ENCODE measurements at places on chromosomes 5 and 9.
A peak's percentile ranks its signal among the peaks of the same experiment; 100 is the strongest.

GRCh38 chr9:126373241-126373640, 46.6 kb downstream of the MVB12B start:
- no peak for DNase-seq

GRCh38 chr9:93698140-93698908, 121.9 kb downstream of the PHF2 start:
- no peak for DNase-seq

- no peak for DNase-seq
These were observed 7.3 kb upstream of the S1PR3 start for GRCh38 chr9:88983865-88984542.

GRCh38 chr9:21473236-21473635, 8.9 kb downstream of the IFNE start:
- no peak for DNase-seq

DNA sequence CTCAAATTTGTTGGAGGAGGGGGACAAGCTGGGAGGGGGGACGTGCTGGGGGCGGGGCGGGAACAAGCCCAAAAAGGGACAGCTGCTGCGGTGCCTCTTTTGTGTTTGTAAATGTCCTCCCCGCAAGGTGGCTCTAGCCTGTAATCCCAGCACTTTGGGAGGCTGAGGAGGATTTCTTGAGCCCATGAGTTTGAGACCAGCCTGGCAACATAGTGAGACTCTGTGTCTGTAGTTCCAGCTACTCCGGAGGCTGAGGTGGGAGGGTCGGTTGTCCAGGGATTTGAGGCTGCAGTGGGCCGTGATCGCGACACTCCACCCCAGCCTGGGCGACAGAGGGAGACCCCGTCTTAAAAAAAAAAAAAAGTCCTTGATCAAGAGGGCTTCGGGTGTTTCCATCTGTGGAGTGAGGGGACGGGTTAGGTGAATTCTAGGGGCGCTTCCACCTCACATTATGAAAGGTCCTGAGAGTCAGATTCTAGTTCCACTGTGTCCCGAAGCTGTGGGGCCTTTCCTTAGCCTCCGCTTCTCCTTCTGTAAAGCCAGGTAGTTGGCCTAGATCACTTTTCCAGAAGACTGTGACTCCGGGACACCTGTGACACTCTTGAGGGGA, 779 bp upstream of the CTNNA1 start:
- DNase-seq: peak; percentile 5

GRCh38 chr5:126446498-126447224, 23.5 kb downstream of the GRAMD2B start:
- no peak for DNase-seq

GRCh38 chr9:134698587-134699342, 57.2 kb downstream of the COL5A1 start:
- peak; percentile 38 for DNase-seq

DNA sequence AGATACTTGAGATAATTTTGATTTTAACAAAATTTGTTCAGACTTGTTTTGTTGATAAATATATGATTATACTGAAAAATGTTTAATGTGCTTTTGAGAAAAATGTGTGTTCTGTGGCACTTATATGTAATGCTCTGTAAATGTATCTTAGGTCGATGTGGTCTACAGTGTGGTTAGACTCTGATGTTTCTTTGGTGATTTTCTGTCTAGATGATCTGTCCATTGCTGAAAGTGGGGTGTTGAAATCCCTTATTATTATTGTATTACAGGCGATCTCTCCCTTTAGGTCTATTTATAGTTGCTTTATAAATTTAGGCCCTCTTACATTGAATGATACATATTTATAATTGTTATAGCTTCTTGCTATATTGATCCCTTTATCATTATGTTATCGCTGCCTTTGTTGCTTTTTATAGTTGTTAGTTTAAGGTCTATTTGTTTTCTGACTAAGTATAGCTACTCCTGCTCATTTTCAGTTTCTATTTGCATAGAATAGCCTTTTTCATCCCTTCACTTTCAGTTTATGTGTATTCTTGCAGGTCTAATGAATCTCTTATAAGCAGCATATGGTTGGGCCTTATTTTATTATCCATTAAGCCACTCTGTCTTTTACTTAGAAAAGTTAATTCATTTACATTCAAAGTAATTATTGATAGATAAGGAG, 124.3 kb downstream of the MRPS30 start:
- no peak for DNase-seq

DNA sequence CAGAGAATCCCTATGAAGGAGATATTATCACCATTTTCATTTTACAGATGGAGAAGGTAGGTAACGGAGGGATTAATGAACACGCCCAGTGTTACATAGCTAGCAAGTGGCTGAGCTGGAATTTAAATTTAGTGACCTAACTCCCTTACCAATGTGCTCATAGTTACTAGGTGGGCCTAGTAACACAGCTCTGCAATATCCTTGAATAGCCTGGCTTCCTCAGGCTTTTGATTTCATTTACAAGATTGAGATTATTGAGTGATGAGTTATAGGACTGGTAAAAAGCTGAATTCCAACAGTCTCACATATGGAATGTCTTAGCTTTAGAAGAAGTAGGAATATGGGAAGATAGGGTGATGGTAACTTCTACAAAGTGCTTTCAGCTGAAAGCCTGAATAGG, 336.3 kb upstream of the KIF2A start:
- no peak for DNase-seq

- no peak for DNase-seq
These were observed 81.0 kb upstream of the TRIO start for GRCh38 chr5:14062178-14062577.

DNA sequence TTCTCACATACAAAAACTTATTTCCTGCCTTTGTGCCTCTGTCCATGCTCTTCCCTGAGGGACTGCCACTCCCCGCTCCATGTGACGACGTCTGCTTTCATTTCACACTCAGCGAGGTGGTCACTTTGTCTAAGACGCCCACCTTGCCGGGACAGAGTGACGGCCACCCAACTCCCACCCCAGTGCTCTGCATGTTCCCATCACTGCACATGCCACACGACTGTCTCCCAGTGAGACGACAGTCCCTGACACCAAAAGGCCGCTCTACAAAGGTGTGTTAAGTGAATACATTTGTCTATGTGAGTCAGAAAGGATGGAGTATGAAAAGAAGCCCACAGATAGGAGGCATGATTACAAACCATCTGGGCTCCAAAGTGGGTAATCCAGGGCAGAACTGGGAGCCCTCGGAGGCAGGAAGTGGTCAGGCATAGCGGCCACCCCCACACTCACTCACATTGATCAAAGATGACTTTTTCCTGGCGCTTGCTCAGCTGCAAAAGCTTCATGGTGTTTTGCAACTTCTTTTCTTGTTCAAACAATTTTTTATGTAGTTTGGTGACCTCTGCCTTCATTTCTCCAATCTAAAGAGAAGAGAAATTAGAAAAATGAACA, 185.8 kb downstream of the CDK5RAP2 start:
- DNase-seq: no peak

- no peak for DNase-seq
These were observed 56.7 kb downstream of the TSSK1B start for GRCh38 chr5:113378081-113378480.
